ENCODE measurements at places on chromosomes 6 and 20.
A peak's percentile ranks its signal among the peaks of the same experiment; 100 is the strongest.

DNA sequence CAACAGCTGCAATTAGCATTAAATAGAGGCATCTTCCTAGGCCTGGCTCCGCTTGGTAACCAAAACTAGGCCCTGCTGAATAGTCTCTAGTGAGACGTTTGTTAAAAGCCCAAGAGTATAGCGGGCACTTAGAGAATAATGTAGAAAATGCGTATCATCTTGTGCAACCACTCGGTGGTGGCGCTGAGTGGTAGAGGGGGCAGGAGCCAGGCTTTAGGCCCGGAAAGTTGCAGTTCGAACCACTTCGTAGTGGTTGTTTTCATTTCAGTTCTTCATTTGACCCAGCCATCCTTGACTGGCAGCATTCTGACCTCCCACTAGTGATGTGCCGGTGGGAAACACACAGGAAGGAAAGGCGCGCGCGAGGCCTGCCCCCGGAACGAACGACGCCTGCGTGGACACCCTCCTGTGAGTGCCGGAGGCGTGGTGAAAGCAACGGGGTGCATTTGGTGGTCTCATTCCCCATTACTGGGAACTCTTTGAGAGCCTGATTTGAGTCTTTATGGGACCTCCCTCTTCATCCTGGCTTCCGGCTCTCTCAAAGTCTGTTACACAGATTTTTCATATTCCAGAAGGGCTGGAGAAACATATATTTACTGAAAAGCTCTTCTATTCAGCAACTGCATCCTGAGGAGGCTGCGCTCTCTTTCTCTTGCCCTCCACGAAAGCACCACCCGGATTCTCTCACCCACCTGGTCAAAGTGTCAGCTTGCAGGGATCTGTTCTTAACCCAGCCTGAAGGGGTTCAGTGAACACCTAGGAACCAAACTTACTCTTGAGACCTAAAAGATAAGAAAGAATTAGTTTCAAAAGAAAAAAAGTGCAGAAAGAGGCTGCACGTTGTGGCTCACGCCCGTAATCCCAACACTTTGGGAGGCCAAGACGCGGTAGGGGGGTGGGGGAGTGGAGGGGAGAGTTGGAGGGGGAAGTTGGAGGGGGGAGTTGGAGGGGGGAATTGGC, 18.2 kb downstream of the GPX5 start:
- DNase-seq, result no peak

DNA sequence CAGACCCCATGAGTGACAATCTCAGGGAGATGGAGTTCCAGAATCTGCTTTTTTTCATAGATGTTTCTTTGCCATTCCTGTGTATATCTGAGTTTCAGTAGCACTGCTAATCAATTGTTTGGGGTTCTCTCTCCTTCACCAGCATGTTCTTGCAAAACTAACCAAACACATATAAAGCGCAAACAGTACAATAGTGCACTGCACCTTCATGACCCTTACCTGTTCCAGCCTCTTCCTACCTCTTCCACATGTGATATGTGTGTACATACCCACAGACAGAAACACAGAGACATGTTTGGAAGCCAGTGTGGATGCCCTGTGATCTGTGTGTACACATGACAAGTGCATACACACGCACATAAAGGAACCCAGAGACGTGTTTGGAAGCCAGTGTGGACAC, 1.8 kb upstream of the CEP43 start:
- DNase-seq, result no peak

- no peak for DNase-seq
These were observed 13.8 kb upstream of the POPDC3 start for GRCh38 chr6:105193647-105194046.

GRCh38 chr20:8057871-8058270, 38.3 kb upstream of the TMX4 start:
- no peak for DNase-seq

DNA sequence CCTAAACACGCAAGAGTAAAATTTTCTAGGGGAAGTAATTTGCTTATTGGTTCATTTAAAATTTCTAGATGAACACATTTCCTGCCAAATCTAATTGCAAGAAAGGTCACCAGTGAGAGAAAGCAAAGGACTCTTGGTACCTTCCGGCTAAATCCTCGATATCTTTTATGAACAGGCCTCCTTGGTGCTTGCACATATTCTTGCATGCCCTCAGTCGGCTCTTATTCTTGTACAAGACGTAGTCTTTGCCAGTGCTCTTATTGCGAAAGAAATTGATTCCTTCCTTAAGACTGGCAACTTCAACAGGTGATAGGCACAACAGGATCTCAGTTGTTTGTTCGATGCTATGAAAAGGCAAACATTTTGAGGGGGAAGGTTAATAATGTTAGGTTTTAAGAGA, 141.7 kb upstream of the CARMIL1 start:
- no peak for DNase-seq

GRCh38 chr20:43151901-43152300, 37.8 kb downstream of the PTPRT start:
- no peak for DNase-seq

- no peak for DNase-seq
These were observed 15.5 kb downstream of the MRPL14 start for GRCh38 chr6:44111434-44112417.

GRCh38 chr6:34230653-34231371, 5.9 kb upstream of the HMGA1 start:
- DNase-seq, result no peak

GRCh38 chr6:9205645-9206044, 770.3 kb upstream of the SLC35B3 start:
- no peak for DNase-seq

GRCh38 chr20:62267543-62267942, 29.2 kb downstream of the OSBPL2 start:
- no peak for DNase-seq

DNA sequence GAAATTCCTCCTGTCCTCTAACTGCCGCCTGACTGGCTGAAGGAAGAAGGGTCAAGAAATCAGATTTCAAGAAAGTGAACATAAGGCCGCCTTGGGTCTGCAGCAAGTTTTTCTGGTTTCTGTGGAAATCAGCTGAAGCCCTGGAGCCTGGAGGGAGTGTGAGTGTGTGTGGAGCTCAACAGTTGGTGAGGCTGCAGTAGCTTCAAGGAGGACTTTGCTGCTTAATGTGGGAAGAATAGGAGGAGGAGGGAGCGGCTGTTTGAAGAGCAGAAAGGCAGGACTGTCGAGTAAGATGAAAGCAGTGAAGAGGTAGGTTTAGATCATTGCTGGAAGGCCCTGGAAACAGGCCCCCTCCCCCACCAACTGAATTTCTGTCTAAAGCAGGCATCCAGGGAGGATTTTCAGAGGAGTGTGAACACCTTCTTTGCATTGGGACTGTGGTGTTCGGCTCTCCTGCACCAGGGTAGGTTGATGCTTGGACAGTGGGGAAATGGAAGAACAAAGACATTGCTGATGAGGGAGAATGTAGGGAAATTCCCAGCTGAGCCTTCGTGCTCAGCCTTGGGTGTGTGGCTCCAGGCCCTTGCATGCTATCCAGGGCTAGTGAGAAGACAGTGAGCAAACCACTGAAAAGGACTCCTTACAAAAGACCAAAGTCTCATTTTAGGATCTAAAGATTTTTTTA, 79.5 kb upstream of the VSTM2L start:
- DNase-seq, result no peak

DNA sequence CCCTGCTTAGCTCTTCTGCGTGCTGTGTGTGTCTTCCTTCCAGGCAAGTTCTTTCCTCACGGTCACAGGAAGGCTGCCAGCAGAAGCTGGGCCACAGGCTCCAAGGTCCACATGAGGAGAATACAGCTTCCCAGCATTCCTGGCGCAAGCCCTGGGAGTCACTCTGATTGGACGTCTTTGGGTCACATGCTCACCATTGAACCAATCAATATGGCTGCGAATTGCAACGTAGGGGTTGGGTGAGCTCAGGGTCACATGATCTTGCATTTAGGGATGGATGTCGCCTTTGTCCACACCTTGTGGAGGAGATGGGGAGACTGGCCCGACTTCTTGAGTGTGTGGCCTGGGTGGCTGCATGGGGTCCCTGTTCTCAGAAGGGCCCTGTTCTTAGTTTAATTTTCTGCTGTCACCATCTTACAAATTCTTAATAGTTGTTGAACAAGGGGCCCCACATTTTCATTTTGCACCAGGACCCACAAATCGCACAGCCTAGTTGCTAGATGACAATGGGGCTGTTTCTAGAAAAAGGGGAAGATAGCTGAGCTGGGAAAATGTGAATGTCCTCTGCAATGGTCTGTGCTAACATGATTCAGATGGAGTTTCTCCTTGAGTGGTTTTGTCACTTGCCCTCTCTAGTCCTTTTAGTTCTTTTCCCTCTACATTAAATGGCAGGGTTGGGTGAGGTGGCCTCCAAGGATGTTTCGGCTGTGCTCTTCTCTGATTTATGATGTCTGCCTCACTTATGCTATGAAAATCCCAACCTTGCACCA, 149.6 kb downstream of the CDH26 start:
- DNase-seq, result no peak

DNA sequence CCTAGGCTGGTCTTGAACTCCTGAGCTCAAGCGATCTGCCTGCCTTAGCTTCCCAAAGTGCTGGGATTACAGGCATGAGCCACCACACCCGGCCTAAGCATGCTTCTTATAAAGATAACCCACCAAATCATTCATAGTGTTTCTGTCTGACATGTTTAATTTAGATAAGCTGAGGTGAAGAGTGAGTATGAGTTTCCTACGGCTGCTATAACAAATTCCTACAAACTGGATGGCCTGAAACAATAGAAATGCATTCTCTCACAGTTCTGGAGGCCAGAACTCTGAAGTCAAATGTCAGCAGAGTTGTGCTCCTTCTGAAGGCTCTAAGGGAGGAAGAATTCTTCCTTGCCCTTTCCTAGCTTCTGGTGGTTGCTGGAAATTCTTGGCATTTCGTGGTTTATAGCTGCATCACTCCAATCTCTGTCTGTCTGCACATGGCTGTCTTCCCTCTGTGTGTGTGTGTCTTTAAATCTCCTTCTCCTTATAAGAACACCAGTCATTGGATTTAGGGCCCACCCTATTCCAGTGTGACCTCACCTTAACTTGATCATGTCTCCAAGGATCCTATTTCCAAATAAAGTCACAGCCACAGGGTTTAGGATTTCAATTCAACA, 29.9 kb downstream of the MAPK13 start:
- no peak for DNase-seq

DNA sequence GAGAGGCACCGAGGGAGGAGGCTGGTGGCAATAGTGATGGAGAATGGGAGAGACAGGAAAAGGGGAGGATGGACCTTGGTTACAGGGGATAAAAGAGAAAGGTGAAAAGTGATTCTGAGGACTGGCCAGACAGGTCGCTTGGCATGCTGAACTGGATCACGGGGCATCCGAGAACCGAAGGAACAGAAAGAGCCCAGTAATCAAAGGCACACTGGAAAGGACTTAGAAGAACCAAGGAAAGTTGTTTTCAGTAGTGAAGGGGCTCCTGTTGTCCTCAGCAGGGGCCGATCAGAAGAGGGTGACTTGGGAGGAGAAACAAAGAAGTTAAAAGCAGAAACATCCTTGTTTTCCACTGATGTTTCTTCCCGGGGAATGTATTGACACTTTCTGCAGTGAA, 18.9 kb downstream of the SYTL3 start:
- DNase-seq, result no peak

DNA sequence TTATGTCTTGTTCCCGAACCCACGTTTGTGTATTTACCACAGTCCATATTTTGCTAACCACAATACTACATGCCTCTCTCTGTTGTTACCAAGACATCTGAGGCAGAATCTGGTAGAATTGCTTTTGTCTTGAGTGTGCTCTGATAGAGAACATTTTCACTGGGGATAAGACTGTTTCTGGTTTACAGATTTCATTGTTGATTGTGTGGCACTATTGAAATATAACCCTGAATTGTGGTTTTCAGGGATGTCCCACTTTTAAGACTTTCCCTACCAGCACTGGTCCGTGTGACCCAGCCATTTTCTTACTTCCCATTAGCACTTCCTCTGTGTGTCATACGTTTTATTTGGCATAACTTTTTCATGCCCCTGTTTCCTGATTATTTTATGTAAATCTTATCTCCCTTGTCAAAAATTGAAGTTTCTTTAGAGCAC, 12.2 kb downstream of the NCOA7 start:
- DNase-seq, result no peak

GRCh38 chr20:11936157-11936556, 18.5 kb downstream of the BTBD3 start:
- peak; percentile 91 for DNase-seq

DNA sequence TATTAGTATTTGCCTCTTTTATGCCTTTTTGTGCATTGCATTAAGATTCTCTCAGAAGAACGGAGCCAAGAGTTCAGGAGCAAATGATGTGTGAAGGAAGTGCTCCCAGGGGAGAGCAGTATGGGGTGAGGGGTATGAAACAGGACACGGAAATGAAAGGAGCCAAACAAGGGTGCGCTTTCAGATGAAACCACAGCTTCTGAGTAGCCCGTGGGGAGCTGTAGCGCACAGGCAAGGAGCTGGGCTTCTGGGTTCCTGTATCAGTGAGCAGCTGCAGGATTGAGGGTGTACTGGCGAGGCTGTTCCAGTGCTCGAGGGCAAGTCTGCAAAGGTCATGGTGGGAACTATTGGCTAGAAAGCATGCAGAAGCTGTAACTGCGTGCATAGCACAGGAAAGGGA, 25.4 kb downstream of the ANKEF1 start:
- DNase-seq, result no peak

DNA sequence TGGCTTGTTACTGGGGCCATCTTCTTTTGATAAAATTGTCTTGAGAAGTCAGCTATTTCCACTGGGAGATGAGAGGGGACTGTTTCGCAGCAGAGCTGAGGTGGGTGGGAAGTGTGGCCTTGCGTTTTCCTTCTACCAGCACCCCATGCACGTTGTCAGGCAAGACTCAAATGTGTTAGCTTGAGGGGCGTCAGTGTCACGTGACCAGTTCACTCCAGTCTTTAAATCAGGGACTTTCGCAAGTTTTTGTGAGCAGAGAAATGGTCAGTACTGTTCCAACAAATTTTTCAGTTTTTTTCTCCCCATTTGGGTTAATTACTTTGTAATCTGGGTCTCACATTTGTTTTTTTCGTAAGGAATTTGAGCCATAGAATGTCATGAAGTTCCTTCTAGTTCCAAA, 20.7 kb upstream of the ADRM1 start:
- DNase-seq, result no peak

DNA sequence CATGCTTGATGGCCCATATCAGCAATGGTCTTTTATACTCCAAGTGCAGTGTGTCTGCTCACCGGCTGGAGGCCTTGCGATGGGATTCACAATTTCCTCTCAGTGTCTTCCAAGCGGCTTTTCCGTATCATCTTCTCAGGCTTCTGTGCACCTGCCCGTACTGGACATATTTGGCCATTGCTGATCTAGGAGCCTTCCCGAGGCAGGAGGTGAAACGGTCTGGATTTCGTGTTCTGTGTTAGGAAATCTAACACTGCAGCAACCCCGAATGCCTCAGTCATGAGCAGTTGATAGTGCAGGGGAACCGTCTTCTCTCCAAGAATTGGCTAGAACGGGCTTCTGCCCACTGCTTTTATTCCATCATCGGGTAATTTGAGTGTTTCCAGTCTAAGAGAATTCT, 60.5 kb downstream of the PPP1R14C start:
- no peak for DNase-seq

GRCh38 chr6:106182455-106182854, 96.3 kb downstream of the PRDM1 start:
- DNase-seq, result no peak

Data from NCI-H774 (cell line).